CD4-positive, CD25-positive, alpha-beta regulatory T cell (primary cell): ENCODE measurements at places on chromosomes 2 and 18. TPM values are rescaled to one million over a fixed set of nuclear protein-coding genes. Genes with fewer than 3 reads are reported as not detected.

The CFC1 gene
- not detected for total RNA-seq

The PRKAG3 gene
- not detected for total RNA-seq

The SRD5A2 gene
- not detected for total RNA-seq

The LTBP1 gene
- total RNA-seq: 3.7 TPM

The SNORC gene
- total RNA-seq: 1.3 TPM

The FBXO15 gene
- total RNA-seq: not detected

The POTEI gene
- not detected for total RNA-seq

The TP53I3 gene
- total RNA-seq: 1.5 TPM

The GPR17 gene
- total RNA-seq: not detected
